ENCODE measurements at places on chromosomes 6 and 20. TPM values are rescaled to one million over a fixed set of nuclear protein-coding genes. Genes with fewer than 3 reads are reported as not detected.

DNA sequence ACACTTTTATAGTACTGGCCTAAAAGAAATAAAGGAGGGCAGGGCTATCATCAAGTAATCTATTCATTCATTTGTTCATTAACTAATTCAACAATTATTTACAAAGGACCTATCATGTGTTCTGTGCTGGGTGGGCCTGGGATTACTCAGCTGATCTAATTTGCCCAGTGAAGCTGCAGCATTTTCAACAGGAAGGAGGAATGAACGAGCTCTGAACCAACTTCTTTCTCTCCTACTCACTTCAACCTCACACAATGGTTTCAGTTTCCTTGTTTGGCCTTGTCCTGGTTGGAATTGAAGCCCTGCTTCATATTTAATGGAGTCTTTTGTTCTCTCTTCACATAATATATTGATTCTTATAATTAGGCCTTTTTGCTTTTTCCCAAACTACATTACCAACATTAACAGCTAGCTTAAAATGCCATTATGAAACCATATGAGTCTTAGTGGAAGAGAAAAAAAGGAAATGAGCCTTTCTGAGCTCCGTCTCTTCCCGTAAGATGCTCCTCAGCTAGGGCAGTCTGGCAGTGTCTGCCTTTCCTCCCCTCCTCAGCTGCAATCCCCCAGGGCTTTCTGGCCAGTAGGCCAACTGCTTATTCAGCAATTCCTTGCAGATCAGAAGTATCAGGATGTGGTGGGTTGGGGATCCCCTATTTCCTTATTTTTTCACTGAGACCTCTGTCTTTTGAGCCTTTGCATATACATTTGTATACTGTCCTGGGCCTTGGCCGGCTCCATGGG lies 79.4 kb upstream of the NRN1 start:
- DNase-seq, result no peak

DNA sequence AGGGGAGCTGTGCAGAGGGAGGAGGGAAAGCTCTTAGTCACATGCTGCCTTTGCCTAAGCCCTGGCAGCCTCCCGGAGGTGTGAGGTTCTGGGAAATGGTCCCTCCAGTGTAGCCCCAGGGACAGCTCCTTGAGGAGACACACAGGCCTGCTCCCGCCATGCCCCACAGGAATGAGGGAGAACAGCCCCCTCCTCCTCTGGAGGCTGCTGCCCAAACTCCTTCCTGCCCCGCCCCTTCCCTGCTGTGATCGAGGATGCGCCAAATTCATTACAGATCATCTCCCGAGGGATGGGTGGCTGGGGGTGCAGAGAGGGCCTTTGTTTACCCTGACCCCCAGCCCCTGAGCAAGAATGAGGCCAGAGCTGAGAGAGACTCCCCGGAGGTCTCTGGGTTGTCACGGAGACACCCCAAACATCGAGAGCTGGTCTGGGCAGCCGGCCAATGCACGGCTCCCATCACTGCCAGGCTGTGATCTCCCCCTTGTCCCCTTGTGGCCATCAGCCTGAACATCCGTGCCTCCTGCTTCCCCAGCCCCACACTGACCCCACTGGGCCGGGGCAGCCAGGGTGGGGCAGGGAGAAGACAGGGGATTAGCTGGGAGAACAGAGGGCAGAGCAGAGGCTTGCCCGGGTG lies 8.4 kb downstream of the CYP21A2 start:
- peak; percentile 49 for DNase-seq

- DNase-seq, result no peak
Measured at GRCh38 chr6:45678285-45678607, 300.5 kb upstream of the SUPT3H start.

DNA sequence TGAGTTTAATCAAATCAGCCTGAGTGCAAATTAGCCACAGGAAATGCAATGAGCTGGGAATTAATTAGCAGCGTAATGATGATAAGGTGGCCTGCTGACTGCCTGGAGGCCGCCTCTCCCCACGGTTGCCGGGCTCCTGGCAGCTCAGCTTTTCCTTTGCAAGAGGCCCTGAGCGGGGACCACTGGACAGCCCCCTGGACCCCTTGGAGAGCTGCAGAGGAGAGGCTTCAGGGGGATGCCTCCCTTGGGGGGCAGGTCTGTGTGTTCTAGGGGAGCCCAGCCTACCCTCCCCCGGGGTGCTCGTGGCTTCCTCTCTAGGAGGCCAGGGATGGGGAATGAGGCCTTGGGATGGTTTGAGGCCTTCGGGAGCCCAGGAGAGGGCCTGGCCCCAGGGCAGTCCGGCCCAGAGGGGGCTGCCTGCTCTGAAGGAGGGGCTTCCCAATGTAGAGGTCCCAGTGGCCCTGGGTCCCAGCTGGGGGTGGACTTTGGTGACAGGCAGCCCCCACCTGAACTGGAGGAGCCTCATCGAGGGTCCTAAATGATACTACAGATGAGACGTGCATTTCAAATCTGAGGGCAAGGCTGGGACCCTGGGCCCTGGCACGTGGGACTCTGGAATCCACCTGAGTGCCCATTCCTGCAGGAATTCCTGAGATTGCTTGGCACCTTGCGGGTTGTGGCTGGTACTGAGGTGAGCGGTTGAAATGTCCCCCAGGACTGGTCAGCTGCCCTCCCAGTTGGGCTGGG lies 66.4 kb upstream of the BHLHE23 start:
- no peak for DNase-seq

DNA sequence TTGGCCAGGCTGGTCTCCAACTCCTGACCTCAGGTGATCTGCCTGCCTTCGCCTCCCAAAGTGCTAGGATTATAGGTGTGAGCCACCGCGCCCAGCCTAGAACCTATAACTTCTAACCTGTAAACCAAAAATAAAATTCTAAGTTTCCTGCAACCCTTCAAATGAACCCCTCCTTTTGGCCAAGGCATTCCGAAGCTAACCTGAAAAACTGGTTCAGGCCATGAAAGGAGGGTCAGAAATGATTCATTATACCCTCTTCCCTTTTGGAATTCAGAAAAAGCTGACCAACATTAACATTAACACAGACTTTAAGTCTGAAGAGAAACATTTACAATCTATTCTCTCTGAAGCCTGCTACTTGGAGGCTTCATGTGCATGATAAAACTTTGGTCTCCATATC lies 165.1 kb downstream of the TINAG start:
- peak; percentile 54 for DNase-seq

GRCh38 chr6:93163146-93163545 lies 256.2 kb downstream of the EPHA7 start:
- no peak for DNase-seq

GRCh38 chr6:123580331-123580730 lies 56.4 kb downstream of the TRDN start:
- no peak for DNase-seq

GRCh38 chr6:109290143-109290931 lies 91.9 kb downstream of the CD164 start:
- no peak for DNase-seq

- no peak for DNase-seq
Measured at GRCh38 chr20:57159193-57159851, 107.1 kb downstream of the BMP7 start.

PKIB gene
- total RNA-seq, result 4.8 TPM

THBD gene
- 3.0 TPM for total RNA-seq

BTN1A1 gene
- total RNA-seq, result not detected

TFAP2C gene
- total RNA-seq, result 34.8 TPM

OOEP gene
- total RNA-seq, result 12.2 TPM

PLG gene
- total RNA-seq, result not detected

CD24 gene
- 93.4 TPM for total RNA-seq
